ENCODE measurements at places on chromosomes 7 and 10.

DNA sequence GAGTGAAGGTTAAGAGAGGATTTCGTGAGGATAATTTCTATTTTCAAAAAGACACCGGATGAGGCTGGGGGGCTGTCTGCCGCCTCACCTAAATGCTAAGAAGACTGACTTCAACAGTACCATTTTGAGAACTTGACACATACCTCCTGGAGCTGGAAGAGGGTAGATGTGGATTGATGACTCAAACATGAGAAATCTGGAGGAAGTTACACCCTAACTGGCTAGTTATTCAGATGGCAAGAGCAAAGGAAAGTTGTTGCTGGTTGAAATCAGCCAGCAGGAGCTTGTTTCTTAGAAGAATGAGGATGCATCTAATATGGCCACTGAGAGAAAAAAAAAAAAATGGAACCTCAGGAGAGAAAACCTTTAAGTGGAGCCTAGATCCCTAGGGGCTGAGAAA, 76.2 kb upstream of the KIAA1217 start:
- no peak for DNase-seq

DNA sequence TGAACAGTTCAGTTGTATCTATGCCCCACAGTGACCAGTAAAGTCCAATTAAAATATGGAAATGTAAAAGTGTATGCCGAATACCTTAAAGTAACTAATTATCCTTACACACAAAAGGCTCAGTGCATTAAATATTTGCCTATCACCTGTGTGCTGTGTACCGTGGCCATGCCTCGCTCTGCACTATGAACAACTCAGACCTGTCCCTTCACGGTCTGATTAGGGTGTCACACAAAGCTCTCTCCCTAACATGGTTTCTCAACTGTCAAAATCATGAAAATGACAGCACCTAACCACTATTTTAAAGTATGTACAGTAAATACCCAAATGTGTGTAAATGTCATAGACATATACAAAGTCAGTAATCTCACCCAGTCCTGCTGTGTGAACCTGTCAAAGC, 43.1 kb downstream of the STK17A start:
- no peak for DNase-seq

GRCh38 chr7:117645481-117646165, 165.8 kb downstream of the CFTR start:
- DNase-seq: no peak

- DNase-seq: no peak
Observed at GRCh38 chr10:17533731-17534130, 79.3 kb upstream of the ST8SIA6 start.

GRCh38 chr10:110901954-110902819, 16.8 kb downstream of the BBIP1 start:
- no peak for DNase-seq

DNA sequence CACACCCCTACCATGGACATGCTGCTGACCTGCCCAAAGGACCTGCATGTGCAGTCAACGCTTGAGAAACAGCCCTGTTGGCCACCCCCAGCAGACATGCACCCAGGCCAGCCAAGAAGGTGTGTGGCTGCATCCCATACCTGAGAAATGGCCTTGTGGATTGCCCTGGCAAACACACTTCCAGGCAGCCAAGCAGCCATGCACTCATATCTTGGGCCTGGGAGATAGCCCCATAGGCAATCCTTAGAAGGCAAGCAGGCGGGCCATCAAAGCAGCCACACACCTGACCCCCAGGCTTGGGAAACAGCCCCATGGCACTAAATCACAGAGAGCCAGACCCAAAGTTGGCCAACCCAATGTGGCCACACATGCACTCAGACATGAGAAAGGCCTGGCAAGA, 4.9 kb upstream of the AKR1B1 start:
- DNase-seq: no peak

- DNase-seq: no peak
Observed at GRCh38 chr10:48464871-48465736, 139.8 kb downstream of the ARHGAP22 start.

DNA sequence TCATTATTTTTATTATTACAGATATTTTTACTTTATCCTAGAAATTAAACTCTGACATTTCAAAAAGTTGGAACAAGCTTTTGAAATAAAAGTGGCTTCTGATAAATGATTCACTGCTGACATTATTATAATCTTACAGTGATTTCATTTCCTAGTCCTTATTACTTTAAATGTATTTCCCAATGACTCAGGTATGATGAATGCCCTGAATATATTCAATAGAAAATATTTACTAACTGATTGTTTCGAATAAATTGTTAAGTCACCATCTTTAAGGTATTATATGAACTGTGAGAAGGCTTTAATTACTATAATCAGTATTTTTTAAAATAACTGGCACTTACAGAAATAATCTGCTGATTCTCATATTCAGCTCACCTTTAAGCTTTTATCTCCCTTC, 21.6 kb downstream of the DKK1 start:
- DNase-seq: no peak

DNA sequence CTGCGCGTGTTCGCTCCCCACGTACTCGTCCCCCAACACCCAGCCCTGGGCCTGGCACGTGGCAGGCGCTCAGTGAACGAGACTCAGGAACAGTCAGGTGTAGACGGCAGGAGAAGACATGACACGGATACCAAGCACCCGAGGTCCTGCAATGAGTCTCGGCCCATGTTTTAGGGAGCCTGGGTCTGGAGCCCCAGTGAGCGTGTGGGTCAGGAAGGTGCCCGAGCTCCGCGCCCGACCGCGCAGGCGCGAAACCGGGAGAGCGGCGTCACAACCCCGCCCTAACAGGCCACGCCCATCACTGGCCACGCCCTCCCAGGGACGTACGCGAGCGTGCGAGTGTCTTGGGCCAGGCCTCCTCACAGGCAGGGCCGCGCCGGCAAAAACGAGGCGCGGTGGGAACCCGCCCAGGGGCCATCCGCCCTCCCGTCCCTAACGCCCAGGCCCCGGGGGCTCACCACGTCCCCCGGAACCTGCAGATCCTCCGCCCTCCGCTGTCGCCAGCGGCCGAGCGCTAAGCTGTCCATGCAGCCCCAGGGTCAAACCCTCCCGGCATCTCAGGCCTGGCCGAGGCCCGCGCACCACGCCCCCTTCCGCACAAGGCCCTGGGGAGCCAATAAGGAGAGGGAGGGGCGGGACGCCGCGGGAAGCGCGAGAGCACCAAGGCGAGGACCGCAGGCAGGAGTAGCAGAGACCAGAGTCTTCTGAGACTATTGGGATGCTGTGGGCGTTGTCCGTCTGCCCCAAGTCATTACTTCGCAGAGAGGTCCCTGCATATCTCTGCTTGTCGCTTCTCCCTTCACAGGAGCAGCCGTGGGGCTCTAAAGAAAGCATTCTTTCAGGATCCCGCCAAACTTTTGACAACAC, at the start of gene C10orf143:
Gene C10orf143, minus strand, starts transcription at position 585 of the 867 bp plus-strand sequence. Its CDS starts 58 bp downstream, at position 527.
- DNase-seq: peak; percentile 94

DNA sequence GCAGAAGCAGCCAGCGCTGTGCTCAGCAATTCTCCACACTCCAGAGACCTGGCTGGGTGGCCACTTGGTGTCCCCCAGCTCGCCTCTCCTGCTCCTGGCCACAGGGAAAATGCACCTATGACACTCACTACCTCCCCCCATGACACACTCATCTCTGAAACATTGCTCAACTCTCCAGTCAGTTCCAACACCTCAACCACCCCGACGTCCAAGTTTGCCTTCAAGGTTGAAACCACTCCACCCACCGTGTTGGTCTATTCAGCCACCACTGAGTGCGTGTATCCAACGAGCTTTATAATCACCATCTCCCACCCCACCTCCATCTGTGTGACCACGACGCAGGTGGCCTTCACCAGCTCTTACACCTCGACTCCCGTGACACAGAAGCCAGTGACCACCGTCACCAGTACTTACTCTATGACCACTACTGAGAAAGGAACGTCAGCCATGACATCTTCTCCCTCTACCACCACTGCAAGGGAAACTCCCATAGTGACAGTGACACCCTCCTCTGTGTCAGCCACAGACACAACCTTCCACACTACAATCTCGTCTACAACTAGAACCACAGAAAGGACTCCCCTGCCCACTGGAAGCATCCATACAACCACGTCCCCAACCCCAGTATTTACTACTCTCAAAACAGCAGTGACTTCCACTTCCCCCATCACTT, 2.7 kb downstream of the MUC3A start:
- DNase-seq: no peak

GRCh38 chr7:143393267-143394041, 12.3 kb downstream of the ZYX start:
- DNase-seq: no peak
